ENCODE measurements at places on chromosomes 7 and 10.
A peak's percentile ranks its signal among the peaks of the same experiment; 100 is the strongest.

DNA sequence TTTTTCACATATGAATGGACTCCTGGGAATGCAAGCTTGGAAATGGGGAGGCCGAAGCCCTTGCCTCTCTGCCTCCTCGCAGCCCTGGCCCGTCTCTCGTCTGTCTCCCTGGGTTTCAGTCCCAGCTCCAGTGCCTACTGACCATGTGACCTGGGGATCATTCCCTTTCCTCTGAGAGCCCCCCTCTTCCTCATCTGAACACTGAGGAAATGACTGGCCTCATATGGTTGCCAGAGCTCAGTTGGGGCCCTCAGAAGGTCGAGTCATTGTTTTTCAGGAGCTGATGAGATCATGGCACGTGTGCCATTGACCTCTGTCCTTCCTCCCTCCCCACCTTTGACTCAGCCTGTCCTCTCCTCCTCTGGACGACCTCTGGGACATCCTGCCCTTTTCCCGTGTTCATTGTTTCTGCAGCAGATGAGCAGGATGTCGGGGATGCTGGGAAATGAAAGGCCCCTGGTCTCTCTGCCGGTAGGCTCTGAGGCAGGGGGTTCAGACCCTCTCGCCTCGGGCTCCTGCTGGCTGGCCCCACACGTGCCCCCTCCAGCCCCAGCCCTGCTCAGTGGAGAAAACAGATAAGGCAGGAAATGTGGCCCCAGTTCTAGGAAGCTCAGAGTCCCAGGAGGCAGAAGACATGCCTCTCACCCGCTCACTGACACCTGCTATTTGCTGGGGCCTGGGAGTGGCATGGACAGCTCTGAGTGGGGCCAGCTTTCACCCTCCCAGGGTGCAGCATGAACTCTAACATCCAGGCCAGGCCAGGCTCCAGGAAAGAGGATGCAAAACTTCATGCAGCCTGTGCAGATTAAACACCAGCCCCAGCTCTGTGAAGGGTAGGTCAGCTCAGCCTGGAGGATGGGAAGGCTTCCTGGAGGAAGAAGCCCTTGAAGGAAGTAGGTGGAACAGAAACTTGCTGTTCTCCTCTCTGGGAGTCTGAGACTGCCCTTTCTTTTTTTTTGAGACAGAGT lies 8.3 kb upstream of the PPP1R35 start:
- no peak for DNase-seq

DNA sequence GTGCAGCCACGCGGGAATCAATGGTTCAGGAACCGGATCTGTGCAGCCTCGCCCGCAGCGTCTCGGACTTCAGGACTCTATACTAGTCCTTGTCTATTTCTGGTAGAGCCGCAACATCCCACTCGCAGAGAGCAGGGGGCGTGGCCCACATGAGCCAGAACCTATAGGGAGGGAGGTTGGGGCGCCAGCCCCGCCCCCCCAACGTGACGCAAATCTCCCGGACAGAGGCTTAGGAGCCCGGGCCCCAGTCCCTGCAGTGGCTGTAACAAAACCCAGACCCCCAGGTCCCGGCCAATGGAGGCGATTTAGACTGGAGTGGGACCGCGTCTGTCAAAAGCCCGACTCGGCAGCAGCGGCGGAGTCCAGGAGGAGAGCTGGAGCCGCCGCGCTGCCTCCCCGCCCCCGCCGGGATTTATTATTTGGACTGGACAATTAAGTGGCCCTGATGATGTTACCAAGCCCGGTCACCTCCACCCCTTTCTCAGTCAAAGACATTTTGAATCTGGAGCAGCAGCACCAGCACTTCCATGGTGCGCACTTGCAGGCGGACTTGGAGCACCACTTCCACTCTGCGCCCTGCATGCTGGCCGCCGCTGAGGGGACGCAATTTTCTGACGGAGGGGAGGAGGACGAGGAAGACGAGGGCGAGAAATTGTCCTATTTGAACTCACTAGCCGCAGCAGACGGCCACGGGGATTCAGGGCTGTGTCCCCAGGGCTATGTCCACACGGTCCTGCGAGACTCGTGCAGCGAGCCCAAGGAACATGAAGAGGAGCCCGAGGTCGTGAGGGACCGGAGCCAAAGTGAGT lies at the start of gene NKX2-3:
Gene NKX2-3, plus strand, starts transcription at position 256 of the 809 bp plus-strand sequence. Its CDS starts 190 bp downstream, at position 446.
- no peak for DNase-seq

DNA sequence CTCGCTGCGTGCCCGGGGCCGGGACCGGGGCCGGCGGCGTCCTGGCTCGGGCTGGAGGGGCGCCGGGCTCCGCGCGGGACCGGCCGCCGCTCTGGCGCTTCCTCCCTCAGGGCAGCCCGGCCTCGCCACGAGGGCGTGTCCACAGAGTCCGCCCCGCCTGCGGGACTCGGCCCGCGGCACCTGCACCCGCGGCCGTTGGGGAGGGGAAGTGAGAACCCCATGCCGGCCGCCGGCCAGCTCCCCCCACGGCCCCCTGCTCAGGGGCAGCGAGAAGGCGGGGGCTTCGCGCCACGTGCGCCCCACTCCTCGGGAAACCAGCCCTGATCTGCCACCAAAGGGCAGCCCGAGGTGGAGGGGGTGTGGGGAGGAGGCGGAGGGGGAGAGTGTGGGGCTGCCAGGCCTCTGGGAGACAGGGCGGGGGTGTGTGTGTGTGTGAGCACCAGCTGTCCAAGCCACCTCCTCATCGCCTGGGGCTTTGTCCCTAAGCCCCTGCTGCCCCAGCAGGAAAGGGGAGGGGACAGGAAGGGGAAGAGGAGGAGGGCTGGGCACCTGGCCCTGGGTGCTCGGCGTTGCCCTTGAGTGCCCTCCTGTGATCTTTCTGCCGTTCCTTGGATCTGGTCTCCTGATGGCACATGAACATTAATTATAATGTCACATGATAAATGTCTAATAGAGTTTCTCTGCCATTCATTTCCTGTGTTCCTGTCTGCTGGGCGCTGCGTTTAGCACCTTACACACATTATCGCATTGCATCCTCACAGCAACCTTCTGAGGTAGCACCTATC lies at the start of gene PIK3AP1:
Gene PIK3AP1, minus strand, starts transcription at position 93 of the 785 bp plus-strand sequence. CDS start 120 bp downstream, outside the sequence.
- DNase-seq = no peak

- no peak for DNase-seq
These were observed 129.1 kb upstream of the BTBD16 start for GRCh38 chr10:122141821-122142640.

GRCh38 chr7:37718585-37718984 lies 35.0 kb downstream of the GPR141 start:
- DNase-seq = no peak

DNA sequence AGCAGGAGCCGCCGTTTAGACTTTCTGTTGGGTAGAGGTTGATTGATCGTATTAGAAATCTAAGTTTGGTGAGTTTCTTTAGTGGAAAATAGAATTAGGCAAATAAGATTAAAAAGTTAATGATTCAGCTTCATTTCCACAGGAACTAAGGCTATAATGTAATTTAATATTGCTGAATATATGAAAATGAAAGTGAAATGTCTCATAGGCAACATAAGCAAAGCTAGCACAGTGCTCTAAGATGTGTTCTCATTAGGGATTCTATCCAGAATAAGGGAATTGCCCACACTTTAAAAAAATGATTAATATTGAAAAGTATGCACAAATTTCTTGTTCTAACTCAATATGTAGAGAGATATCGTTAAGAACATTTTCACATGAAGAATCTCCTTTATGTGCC lies 47.0 kb downstream of the SRI start:
- DNase-seq = no peak

DNA sequence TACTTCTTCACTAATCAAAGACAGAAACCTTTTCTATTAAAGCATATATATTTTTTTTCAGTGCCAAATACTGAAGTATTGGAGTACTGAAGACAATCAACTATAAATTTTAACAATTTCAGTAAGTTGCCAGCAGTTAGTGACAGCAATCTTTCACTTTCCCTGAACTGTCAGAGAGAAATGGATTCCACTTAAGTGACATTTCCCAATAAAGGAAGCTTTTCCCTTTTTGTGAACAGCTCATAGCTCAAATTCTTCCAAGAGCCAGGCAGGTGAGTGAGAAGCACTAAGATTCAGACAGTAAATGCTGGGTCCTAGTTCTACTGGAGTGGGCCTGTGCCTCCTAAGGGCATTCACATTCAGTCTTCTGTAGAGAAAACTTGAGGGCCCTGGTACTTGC lies 142.0 kb downstream of the SRPK2 start:
- DNase-seq = no peak

DNA sequence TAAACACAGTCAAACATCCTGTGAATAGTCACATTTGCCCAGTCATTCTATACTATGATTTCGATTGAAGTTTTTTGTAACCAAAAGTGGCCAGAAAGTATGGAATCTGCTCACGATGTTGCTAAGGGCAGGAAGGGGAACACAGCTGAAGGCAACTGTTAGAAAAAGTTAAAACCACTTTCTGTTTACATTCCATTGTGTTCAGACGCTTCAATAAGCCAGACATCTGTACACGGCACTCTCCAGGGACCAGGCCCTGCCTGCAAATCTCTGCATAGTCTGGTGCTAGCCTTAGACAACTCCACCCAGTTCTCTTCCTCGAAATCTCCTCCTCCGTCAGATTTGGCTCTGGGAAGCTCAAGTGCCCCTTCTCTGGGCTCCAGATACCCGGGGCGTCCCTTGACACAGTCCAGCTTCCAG lies 17.1 kb upstream of the TMEM120A start:
- DNase-seq = no peak

- no peak for DNase-seq
These were observed 281.4 kb downstream of the NXPH1 start for GRCh38 chr7:8714791-8715190.

GRCh38 chr10:122120008-122120744 lies 131.2 kb downstream of the TACC2 start:
- no peak for DNase-seq

DNA sequence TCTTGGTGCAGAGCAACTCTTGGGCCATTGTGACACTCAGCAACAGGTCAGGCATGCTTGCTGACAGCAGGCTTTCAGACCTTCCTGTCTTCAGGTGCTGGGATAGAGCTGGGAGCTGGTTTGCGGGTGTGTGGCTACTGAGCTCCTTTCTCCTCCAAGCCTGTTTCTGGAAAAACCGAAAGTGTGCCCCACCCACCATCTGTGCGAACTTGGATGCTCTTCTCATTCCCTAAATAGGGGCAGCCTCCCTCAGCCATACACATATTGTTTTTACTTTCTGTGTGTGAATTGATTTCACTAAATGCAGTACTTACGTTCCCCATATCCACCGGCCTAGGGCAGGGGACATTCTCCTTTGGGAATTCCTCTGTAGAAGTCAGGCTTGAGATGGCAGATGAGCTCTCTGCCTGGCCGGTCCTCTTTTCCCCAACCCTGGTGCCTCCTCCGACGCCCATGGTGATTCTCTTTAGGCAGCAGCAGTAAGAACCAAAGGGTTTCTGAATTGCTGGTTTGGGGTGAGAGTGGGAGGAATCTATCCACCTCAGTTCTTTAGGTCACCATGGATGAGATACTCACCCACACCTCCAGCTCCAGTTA lies 6.3 kb upstream of the NEUROG3 start:
- no peak for DNase-seq

DNA sequence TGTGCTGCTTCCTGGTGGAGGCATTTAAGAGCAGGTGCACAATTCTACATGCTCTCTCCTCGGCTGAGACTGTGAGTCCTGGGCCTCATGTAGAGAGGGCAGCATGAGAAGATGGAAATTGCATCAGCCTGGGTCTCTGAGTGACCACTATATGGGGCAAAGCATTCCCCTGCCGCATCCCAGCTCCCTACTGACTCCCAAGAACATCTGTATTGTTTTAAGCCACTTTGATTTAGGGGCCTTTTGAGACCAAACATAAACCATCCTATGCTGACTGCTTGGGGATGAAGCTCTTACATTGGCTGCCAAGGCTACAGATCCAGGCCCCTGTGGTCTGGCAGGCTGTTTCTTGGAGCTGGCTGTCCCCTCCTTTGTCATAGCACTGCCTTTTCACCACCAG lies 101.3 kb upstream of the TBX20 start:
- no peak for DNase-seq

GRCh38 chr7:36396150-36396549 lies 6.5 kb downstream of the ANLN start:
- no peak for DNase-seq

DNA sequence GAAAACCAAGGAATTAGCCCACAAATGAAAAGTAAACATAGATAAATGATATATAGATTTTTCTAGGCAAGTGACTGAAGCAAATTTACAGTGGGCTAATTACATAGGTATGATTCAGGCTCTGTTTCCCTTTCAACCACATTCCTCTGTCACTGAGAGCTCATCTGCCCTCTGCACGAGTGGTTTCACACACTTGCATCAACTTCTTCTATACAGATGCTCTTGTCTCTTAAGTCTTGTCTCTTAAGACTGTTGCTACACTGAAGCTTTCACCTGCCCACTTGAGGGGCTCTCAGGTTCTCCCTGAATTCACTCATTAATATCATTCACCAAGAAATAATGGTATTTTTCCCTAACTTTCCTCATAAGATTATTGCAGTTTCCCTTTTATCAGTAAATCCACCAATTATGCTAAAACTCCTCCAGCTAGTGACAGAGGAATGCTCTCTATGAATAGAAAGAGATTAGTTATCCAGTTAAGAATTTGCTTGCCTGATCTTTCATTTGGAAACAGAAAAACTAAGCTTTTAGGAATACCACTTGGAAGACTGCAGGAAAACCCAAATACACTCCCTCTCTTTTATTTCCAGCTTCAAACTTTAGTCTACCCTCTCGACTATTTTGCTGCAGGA lies 95.7 kb downstream of the ELAPOR2 start:
- peak; percentile 13 for DNase-seq

DNA sequence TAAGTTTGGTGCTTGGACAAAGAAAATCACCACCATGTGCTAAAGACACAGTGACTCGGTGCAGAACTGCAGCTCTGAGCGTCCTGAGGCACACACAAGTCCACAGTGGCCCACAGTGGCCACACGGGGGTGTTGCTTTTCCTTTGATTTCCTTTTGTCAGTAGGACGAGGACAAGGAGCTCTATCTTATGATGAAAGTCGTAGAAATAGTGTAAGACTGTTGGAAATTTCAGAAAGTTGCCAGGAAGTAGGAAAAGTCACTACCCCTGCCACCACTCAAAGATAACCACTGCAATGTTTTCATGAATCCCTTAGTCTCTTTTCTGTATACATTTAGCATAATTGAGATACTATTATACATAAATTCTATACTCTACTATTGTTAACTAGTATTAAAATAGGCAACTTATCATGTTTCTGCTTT lies 146.0 kb downstream of the TNS3 start:
- DNase-seq = no peak

- no peak for DNase-seq
These were observed 66.4 kb upstream of the IFRD1 start for GRCh38 chr7:112383671-112384417.

- no peak for DNase-seq
These were observed 52.0 kb downstream of the PTEN start for GRCh38 chr10:87915406-87915805.

- no peak for DNase-seq
These were observed 63.4 kb upstream of the GSDME start for GRCh38 chr7:24820730-24821044.

- no peak for DNase-seq
These were observed 5.9 kb upstream of the NUP42 start for GRCh38 chr7:23175938-23176337.

Measured in NCI-H1930 (cell line).